ENCODE measurements at places on chromosomes 16 and 17.

- no peak for DNase-seq
Measured at GRCh38 chr17:18201108-18201507, 17.5 kb downstream of the ALKBH5 start.

- DNase-seq = no peak
Measured at GRCh38 chr16:86490859-86491639, 19.3 kb upstream of the FOXF1 start.

GRCh38 chr16:15932939-15933338, 16.5 kb upstream of the ABCC1 start:
- DNase-seq = no peak

DNA sequence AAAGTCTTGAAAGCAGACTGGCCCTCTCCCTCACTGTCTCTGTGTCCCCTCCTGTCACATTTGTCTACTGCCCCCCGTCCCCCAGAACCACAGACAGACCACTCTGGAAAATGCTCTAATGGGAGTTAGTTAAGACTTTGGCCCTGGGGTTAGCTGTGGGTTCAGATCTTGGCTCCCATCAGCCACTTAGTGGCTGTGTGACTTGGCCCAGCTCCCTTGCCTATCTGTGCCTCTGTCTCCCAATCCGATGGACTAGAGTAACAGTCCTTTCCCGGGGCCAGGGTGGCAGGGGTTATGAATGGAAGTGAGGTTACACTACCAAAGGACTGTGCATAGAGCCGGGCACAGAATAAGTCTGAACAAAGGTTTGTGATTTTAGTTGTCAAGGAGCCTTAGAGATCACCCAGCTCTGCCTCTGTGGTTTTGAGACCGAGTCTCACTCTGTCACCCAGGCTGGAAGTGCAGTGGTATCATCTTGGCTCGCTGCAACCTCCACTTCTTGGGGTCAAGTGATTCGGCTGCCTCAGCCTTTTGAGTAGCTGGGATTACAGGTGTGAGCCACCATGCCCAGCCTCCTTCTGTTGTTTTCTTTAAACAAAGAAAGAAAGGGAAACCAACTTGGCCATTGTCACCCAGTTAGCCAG, 23.7 kb downstream of the PPL start:
- DNase-seq = no peak

DNA sequence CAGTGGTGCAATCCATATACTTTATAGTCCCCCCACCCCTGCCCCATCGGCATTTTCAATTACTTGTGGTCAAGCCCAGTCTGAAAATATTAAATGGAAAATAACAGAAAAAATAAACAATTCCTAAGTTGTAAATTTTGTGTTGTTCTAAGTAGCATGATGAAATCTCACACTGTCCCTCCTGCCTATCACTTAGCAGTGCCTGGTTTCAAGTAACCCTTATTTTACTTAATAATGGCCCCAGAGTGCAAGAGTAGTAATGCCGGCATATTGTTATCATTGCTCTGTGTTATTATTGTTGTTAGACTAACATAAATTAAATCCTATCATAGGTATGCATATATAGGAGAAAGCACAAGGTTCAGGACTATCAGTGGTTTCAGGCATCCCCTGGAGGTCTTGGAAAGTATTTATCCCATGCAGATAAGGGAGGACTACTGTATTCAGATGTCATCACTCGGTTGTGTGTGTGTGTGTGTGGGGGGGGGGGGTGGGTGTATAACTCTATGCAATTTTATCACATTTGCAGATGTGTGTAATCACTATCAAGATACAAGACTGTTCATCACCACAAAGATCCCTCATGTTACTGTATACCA, 9.3 kb downstream of the UBE2G1 start:
- DNase-seq = no peak

GRCh38 chr16:4086153-4086552, 30.1 kb downstream of the ADCY9 start:
- DNase-seq = no peak

GRCh38 chr17:78484271-78485246, 92.6 kb downstream of the DNAH17 start:
- DNase-seq = peak; percentile 84

DNA sequence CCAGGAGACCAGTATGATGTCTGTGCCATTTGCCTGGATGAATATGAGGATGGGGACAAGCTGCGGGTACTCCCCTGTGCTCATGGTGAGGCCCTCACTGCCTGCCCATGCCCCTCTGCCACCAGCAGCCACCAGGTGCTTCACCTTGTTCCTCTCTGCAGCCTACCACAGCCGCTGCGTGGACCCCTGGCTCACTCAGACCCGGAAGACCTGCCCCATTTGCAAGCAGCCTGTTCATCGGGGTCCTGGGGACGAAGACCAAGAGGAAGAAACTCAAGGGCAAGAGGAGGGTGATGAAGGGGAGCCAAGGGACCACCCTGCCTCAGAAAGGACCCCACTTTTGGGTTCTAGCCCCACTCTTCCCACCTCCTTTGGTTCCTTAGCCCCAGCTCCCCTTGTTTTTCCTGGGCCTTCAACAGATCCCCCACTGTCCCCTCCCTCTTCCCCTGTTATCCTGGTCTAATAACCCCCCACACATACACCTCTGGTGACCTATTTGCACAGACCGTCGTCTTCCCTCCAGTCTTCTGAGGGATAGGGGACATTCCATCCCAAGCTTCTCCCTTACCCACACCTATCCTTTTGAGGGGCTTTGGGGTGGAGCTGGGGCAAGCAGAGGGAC, 3.7 kb downstream of the PFN1 start:
- DNase-seq = peak; percentile 65

GRCh38 chr17:19397556-19398041, 10.6 kb upstream of the MFAP4 start:
- no peak for DNase-seq

- no peak for DNase-seq
Measured at GRCh38 chr16:66354034-66354909, 12.2 kb upstream of the CDH5 start.

- DNase-seq = peak; percentile 54
Measured at GRCh38 chr17:38748149-38748891, at the start of gene PCGF2. Gene PCGF2, minus strand, starts transcription at chr17:38748336. Its CDS starts 7,934 bp downstream, at chr17:38740402.

DNA sequence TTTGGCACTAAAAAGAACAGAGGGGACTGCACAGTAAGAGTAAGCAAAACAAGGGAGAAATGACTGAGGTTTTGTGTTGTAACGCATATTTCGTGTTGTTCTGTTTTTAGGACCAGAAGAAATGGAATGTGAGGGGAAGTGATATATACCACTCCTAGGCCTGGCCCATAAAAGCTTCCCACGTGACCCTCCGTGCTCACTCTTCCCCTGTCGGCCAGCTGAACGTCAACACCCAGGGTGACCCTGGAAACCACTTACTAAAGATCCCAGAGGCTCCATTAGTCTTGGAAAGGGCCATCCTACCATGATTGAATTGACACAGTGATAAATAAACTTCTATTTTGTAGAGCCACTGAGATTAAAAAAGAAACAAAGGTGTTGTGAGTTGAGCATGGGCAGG, 79.8 kb downstream of the HELZ start:
- DNase-seq = no peak

GRCh38 chr16:53784291-53784690, 80.3 kb downstream of the FTO start:
- DNase-seq = no peak

DNA sequence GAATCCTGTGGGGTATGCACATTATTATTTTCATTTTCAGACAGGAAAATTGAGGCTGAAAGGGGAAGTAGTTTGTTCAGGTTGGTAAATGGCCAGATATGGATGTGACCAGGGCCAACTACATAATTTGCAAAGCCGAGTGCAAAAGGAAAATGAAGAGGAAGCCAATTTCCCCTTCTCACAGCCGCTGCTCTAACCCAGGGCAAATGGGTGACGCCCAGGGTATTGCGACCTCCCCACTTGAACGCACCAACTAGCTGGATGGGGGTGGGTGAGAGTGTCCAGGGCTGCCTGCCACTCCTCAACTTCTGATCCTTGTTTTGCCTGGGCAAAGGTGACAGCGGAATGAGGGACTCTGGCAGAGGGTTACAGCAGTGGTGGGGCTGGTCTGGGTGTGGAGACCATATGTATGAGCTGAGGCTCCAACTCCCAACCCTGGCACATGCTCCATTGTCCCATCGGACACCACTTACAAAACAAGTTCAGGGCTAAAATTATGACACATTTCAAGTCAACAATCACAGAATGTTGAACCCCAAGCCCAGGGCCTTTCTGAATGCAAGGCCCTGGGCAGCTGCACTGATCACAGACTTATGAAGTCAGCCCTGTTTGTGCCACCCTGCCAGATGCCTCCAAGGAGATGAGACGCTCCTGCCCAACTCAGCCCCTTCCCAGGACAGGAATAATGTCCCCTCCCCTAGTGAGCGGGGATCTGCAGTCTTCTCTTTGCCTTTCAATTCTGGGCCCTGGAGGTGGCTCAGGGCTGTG, 1.7 kb downstream of the ANKRD40CL start:
- DNase-seq = peak; percentile 17

DNA sequence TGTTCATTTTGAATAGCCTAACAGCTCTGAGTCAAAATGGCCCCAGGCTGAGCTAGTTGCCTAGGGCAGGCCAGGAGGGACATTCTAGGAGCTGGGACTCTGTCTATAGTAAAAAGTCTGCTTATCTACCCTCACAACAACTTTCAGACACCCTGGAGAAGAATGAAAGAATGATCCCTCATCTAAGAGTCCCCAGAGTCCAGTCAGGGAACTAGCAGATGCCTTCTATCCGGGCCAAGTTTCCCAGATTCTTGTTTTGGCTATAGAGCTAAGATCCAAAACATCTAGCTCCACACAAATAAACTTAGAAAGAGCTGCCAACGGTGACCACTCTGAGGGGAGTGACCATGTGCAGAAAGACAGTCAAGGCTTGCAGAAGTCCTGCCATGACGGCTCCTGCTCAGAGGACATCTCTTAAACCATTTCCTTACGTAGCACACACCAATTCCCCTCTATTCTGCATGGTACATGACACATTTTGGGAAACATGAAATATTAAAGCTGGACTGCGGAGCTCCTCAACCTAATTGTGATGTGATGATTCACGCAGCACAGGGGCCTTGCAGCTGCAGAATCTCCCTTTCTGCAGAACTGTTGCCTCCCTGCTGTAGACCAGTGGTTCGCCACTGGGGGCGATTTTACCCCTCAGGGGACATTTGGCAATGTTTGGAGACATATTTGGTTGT, 24.2 kb downstream of the FAM20A start:
- no peak for DNase-seq

GRCh38 chr16:82118749-82119148, 51.3 kb downstream of the MPHOSPH6 start:
- DNase-seq = no peak

GRCh38 chr16:27205423-27206065, 2.2 kb downstream of the KDM8 start:
- no peak for DNase-seq

DNA sequence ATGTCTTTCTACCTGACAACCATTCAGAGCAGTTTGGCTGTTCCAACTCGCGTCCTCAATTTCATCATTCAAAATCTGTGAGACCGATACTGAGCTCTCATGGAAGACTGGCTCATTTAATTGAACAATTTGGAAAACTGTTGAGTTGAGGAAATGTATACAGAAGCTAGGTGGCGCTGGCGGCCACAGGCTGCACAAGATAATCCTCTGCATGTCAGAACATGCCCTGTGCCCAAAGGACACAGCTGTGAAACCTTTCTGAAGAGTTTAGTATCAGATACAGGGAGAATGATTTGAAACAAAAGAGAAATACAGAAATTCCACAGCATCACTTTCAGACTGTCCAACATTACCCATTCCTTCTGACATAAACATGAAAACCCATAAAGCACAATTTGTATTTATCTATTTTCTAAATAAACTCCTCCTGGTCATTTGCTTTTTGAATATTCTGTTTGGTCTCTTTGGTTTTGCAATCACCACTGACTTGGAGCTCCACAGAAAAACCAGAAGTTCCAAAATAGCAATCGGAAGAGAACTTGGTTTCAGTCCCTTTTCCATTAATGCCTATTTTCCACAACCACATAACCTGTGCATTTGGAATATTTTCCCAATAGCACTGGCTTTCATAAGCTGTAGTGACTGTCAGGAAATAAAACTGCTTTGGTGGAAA, 192.8 kb downstream of the MAP2K6 start:
- DNase-seq = peak; percentile 44

DNA sequence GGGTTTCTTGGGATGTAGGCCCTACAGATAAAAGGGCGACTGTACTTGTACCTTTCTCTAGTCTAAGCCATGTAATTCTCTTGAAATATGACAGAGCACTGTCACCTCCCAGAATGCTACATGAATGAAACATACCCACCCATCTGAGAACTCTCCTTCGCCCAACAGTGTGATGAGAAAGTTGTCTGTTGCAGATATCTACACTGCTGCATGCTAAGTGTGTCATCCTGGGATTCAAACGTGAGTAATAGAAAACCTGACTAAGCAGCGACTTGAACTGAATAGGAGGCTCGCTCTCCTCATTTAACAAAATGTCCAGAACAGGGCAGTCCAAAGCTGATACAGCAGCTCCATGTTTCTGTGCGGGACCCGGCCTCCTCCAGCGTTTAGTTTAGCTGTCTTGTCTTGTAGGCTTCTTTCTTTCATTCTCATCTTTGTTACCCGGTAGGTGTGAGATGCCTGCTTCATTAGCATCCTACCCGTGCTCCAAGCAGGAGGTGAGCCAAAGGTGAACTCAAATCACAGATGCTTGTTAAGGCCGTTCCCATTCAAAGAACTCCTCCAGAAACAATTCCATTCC, 211.9 kb downstream of the PRKCA start:
- DNase-seq = peak; percentile 36

GRCh38 chr16:72164691-72165090, 7.3 kb downstream of the PMFBP1 start:
- DNase-seq = no peak

DNA sequence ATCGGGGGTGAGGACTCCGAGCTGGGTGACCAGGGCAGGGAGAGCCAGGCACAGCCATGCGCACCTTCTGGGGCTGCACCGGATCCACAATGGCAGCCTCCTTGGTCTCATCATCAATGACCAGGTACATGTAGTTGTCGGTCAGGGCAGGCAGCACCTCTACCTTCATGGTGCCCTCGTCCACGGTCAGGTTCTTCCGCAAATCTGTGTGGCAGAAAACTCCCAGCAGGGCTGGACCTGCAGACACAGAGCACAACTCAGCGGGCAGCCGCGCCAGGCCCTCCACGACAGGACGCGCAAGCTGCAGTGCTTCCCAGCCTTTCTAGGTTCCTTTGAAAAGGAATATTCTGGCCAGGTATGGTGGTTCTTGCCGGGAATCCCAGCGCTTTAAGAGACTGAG, 3.8 kb downstream of the HAGH start:
- no peak for DNase-seq

GRCh38 chr16:85306071-85306792, 194.0 kb upstream of the CIBAR2 start:
- DNase-seq = peak; percentile 89

DNA sequence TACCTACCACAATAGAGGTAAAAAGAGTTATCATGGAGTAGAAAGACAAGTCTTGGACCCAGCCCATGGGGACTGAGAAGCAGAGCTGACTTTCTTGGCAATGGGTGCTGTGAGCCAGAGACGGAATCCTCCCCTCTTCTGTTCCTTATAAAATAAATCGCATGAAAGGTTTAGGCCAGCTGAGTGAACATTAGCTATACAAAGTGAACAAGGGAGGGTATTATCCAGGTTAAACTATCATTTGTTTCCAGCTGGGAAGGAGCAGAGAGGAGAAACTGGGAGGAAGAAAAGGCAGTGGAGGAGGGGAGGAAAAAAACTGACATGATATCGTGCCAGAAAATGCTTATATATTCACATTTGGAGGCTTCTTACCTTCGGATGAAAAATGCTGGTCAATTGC, 13.3 kb upstream of the PAFAH1B1 start:
- DNase-seq = no peak

GRCh38 chr16:80681436-80681835, 123.0 kb downstream of the CDYL2 start:
- DNase-seq = no peak
